ENCODE measurements at places on chromosomes 13 and 19. TPM values are rescaled to one million over a fixed set of nuclear protein-coding genes. Genes with fewer than 3 reads are reported as not detected.

GRCh38 chr19:4539693-4540581, at the start of gene LRG1:
Gene LRG1, minus strand, starts transcription at chr19:4540036. Its CDS starts 23 bp downstream, at chr19:4540013.
- DNase-seq, result no peak

- DNase-seq, result no peak
These were observed 70.3 kb downstream of the PIBF1 start for GRCh38 chr13:72852207-72852606.

DNA sequence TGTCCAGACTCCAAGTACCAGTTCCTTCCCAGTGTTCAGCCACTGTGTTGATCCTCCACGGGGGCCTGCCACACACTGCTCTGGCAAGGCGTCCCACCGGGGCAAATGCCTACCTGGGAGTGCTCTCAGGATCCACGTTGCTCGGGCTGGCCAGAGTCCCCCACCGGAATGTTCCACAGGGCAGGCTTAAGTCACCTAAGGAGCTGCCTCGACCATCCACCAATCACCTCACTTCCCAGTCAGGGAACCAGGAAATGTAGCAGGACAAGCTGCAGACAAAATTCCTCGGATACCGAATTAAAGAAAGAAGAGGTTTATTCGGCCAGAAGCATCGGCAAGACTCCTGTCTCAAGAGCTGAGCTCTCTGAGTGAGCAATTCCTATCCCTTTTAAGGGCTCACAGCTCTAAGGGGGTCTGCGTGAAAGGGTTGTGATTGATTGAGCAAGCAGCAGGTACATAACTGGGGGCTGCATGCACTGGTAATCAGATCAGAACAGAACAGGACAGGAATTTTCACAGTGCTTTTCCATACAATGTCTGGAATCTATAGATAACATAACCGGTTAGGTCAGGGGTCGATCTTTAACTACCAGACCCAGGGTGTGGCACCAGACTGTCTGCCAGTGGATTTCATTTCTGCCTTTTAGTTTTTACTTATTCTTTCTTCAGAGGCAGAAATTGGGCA, 56.9 kb upstream of the EDNRB start:
- no peak for DNase-seq

DNA sequence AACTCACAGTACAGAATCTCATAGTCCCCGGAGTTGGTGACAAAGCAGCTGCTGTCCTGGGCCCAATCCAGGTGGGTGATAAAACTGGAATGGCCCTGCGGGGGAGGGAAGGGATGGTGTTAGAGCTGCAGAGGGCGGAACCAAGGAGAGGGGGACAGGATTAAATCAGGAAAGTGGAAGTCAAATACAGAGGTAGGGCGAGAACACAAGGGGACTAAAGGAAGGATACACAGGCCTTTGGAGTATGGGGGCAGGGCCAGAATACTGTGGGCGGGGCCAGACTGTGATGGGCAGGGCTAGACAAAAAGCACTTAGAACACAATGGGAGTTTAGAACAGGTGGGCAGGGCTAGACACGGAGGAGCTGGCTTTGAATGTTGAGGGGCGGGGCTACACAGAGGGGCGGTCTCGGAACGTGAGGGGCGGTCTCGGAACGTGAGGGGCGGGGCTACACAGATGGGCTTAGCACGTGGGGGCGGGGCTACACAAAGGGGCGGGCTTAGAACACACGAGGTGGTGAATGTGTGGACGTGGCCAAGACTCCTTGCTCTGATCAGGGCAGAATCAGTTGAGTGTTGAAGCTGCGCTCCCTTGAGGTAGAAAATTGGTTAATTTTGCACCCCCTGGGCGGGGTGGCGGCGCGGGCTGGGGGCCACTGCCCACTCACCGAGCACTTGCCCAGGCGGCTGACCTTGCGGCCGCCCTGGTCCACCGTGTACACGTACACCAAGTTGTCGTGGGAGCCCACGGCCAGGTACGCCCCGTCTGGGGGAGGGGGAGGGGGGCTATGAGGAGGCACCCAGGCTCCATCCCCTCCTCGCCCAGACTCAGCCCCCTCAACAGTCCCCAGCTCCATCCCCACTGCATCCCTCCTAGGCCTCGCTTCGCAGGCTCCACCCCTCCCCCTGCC, 14.0 kb upstream of the GPR4 start:
- peak; percentile 97 for DNase-seq

GRCh38 chr19:33740811-33741396, 55.8 kb upstream of the KCTD15 start:
- peak; percentile 70 for DNase-seq

DNA sequence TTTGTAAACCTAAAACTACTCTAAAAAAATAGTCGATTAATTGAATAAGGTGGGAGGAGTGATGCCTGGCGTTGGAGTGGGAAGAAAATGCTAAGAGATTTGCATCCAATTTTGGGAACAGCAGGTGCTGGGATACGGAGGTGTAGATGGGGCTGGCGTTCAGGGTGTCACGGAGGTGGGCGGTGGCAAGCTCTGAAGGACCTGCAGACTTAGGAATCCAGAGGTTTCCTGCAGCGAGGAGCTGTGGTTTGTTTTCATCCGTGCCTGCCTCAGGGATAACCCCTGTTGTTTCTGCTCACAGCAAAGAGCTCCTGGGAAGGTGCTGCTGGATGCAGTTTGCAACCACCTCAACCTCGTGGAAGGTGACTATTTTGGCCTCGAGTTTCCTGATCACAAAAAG, 166.4 kb upstream of the RNF113B start:
- DNase-seq, result no peak

GRCh38 chr19:726993-727956, 18.5 kb downstream of the PALM start:
- DNase-seq, result no peak

DNA sequence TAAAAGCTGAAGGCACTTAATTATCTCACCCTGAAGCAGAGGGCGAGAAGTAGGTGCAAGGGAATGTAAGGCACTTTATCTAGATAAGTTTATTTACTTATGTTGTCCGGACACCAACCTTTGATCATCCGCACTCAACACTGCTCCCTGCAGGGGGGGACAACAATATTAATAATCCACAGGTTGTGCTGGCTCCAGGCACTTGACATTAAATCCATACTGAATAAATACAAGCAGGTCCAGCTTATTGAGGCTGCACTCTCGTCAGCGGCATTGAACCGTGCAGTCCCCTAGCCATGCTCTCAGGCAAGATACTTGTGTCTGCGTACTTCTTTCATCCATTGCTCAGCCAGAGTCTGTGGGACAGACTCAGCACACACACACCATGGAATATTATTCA, 374.5 kb upstream of the NBEA start:
- DNase-seq, result no peak

DNA sequence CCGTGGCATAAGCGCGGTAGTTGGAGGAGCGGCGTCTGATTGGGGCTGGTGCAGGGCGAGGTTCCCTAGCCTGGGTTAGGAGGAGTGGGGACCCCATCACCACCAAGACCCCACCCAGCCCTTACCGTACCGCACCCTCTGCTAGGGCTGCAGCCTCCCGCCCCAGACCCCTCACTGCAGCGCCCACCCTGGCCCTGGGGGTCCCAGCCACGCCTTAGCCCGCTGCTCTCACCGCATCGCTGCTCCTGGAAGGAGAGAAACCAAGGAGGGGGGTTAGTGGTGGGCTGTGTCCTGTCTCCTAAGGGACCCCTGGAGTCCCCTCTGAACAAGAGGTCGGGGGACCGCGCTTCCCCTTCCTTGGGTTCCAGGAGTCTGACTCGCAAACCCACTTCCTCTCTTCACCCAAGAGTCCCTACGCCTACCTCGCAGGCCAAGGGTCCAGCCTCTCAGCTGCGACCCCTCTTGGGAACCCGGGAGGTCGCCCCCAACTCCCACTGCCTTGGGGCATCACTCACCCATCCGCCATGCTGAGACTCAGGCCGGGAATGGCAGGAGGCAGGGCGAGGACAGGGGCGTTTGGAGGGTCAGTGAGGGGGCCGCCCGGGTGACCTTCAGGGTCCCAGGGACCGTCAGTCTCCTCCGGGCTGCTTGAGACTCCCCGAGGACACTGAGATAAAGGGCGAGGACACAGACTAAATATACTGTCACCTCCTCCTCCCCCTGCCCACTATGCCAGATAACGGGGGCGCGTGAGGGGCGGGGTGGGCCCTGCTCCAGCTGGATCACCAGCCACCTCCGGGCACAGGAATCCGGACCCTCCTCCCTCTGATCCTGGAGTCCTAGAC, at the start of gene TNNI3:
TNNI3 (minus strand) TSS at position 669 of the 845 bp plus-strand sequence; CDS start at position 526, 143 bp downstream.
- DNase-seq, result no peak

GRCh38 chr13:39963612-39964011, 308.1 kb downstream of the COG6 start:
- DNase-seq, result no peak

DNA sequence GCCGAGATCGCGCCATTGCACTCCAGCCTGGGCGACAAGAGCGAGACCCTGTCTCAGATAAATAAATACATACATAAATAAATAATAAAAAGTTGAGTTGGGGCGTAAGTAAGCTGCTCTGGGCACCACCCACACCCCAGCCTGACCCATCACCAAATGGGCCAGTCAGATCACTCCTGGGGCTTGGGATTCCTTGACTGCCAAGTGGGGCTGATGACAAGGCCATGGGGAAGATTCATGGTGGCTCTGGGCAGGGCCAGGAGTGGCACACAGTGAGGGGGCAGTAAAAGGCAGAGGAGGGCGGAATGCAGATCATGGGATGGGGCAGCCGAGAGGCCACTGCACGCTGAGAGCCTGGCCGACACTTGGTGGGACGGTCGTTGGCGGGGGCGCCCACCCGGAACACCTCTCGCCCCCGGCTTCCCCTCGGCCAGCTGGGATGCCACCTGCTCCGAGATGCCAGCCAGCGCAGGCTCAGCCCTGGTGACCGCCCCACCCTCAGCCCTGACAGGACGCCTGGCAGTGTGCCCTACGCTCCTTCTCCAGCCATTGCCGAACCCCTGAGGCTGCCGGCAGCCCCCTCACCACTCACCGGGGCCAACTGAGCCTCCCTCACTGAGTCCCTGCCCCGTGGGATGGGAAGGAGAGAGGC, 10.9 kb downstream of the ZNF653 start:
- DNase-seq, result no peak

GRCh38 chr13:99828735-99829134, 142.8 kb downstream of the ZIC5 start:
- DNase-seq, result no peak

DNA sequence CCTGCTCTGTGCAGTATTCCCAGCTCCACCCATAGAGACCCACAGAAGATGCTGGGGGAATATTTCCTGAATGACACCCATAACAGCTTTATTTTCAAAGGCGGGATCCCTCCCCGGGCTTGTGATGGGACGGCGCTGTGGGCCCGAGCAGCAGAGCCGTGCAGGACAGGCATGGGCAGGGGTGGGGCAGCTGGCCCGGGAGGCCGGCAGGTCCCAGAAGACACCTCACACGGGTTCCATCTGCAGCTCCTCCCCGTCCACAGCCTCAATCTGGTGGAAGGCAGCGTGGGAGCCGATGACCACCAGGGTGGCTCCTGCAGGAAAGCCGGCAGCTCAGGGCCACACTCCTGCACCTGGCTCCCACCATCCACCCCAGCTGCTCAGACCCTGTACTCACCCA, 2.5 kb downstream of the RABAC1 start:
- no peak for DNase-seq

DNA sequence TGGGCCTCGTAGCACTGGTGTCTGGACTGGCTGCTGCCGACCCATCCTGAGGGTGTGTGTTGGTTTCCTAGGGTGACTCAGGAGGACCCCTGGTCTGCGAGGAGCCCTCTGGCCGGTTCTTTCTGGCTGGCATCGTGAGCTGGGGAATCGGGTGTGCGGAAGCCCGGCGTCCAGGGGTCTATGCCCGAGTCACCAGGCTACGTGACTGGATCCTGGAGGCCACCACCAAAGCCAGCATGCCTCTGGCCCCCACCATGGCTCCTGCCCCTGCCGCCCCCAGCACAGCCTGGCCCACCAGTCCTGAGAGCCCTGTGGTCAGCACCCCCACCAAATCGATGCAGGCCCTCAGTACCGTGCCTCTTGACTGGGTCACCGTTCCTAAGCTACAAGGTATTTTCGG, 13.8 kb downstream of the TIMM13 start:
- DNase-seq, result no peak

- no peak for DNase-seq
These were observed 5.6 kb downstream of the PLEKHA4 start for GRCh38 chr19:48862827-48863226.

DNA sequence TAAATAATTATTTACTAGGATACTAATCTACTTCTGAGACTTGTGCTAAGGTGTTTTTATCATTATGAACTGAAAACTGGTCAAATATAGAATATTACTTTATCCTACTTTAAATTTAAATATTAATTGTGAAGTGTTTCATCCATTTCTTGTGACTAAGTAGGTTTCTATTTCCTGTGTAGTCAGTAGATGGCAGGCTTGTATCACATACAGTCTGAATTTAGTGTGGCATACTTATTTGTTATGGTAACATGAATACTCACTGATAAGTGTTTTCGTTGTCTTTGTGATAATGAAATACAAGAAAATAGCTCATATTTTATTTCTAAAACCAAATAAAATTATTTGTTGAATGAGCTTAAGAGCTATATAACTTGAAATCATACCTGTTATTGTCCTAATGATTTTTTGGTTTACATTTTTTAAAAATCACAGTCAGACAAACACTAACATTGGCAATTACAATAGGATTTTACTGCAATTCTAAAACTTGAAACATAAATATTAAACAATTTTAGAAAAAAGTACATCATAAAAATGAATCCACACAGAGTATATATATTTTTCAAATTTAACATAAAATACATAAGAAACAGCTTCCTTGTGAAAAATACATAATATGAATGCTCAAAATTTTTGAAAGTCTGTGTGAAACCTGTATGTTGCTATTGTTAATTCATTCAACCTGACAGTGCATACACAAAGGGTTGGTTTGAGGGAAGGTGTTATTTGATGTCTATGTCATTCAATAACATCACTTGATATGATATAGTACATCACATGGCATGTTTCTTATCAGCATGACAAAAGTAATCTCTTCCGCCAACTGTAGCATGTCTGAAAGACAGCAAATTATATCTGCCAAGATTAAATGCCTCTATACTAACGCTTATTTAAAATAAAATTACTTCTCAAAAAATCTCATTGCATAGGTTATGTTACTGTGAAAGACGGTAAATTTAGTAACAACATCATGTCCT, 904.8 kb upstream of the PCDH20 start:
- no peak for DNase-seq

The WDR88 gene
- not detected for total RNA-seq

The SYNGR4 gene
- not detected for total RNA-seq

The GARIN5B gene
- total RNA-seq, result not detected

The ZNF627 gene
- total RNA-seq, result 22.2 TPM

The LILRB5 gene
- not detected for total RNA-seq

The ZSCAN22 gene
- total RNA-seq, result 6.2 TPM

The SPACA6 gene
- 4.2 TPM for total RNA-seq
